ENCODE measurements at places on chromosomes 11 and 22.

DNA sequence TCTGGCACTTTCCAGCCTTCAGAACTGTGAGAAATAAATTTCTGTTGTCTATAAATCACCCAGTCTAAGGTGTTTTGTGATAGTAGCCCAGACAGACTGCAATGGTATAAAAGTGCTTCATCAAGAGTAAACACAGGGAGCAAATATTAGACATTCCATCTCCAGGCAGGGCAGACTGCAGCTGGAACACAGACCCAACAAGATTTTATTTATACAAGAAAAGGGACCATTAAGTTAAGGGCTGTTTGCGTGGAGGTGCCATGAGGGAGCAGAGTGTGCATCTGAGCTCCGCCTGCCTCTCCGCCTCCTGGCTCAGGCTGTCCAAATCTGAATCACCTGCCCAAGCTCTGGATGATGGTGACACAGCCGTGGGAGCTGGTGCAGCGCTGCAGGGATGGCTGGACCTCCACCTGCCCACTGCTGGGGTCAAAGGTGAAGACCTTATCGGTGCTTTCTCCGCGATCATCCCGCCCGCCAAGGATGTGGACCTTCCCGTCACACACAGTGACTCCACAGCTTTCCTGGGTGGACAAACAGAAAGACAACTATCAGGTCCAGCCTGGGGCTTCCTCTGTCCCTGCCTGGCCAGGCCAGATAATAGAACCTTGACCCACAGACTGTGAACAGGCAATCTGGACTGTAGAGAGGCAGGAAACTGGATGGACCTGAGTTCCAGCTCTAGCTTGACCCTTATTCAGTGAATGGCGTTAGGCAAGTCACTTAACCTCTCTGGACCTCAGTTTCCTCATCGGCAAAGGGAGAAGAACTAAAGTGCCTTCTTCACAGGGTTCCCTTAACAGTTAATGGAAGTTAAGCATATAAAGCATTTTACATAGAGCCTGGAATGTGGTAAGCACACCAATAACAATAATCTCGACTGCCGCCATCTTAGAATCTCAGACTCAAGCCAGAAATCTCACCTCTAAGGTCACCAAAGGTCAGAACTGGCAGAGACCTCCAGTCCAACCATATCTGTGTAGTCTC is 10.5 kb downstream of the KLHL35 start:
- no peak for DNase-seq

DNA sequence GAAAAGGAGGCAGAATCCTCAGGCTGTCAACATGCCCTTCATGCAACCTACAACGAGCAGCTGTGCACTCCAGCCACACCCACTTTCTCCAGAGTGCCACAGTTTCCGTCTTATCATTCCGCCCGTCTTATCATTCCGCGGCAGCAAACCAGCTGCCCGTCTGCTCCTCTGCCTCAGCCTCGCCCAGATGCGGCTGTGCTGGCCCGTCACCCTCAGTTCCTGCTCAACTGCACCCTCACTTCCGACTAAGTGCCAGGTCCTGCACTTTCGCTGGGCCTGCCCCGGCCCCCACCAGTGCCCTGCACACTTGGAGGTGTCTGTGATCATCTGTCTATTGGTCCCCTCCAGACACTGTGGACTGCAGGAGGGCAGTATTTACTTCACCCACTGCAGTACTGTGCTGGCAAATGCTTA is 43.7 kb downstream of the MICAL3 start:
- peak; percentile 49 for DNase-seq

DNA sequence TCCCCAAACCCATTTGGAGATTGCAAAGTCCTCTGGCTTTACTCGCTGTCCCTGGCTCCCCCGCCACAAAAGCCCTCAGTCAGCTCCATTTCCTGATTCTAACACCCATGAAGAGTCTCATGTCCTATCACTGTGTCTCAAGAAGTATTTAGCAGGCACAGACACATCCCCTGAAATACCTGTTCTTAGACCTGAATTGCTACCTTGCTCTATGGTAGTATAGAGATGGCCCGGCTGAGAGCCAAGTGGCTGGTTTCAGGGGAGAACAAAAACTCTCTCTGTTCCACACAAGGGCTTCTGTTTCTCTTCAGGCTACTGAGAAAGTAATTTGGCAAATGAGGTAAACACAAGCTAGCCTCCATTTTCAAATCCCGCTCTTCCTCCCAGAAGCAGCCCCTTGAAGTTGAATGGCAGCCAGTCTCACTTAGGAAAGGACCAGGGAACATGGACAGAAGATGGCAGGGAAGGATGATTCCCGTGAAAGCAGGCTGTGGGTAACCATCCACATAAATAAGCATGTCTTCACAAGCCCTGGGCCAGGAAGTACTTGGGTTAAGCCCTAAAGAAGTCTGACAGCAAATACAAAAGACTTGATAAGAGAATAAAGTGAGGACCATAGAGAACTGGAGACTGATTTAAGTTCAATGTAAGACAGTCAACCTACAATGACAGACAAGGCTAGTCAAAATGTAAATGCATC is 137.8 kb downstream of the C11orf58 start:
- no peak for DNase-seq

GRCh38 chr11:73996161-73996747 is 12.6 kb downstream of the UCP3 start:
- no peak for DNase-seq

DNA sequence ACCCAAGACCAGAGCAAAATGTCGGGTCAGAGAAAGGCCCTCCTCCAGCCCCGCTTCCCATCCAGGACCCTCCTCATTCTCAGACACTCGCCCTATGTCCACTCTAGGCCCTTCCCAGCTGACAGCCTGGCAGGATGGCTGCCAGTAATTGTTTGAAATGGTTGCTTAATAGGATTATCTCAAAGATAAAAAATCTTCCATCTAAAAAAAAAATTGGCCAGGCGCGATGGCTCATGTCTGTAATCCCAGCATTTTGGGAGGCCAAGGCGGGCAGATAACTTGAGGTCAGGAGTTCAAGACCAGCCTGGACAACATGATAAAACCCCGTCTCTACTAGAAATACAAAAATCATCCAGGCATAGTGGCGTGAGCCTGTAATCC is 32.4 kb downstream of the SCGB1A1 start:
- no peak for DNase-seq

- DNase-seq, result no peak
Measured at GRCh38 chr11:129225190-129225589, 33.1 kb upstream of the ARHGAP32 start.

DNA sequence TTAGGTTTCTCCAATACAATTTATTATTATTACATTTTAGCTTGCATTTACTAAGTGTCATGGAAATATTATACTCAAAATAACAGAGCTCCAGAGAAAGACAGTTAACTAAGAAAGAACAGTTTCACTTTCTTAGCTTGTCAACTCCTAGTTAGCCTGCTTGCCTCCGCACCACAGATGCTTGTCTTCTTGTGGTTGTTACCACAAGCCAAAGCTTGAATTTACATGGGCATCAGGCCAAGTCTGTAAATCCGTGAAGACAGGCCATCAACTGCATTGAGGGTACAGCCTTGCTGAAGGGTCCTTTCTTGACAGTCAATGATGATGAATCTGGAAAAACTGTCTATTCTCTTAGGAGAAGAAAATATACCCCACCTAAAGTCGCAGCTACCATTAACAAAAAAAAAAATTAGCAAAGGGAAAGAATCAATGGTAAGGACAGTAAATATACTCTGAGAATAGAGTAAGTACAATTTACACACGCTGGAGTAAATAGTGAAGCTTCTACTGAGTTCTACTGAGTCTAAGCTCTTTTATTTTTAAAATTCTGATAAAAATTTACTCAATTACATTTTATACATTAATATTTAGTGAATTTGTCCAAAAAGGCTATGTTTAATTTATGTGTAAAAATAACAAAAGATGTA is 15.6 kb upstream of the DENND5A start:
- DNase-seq, result peak; percentile 78
